ENCODE measurements at places on chromosomes 7 and 10.

DNA sequence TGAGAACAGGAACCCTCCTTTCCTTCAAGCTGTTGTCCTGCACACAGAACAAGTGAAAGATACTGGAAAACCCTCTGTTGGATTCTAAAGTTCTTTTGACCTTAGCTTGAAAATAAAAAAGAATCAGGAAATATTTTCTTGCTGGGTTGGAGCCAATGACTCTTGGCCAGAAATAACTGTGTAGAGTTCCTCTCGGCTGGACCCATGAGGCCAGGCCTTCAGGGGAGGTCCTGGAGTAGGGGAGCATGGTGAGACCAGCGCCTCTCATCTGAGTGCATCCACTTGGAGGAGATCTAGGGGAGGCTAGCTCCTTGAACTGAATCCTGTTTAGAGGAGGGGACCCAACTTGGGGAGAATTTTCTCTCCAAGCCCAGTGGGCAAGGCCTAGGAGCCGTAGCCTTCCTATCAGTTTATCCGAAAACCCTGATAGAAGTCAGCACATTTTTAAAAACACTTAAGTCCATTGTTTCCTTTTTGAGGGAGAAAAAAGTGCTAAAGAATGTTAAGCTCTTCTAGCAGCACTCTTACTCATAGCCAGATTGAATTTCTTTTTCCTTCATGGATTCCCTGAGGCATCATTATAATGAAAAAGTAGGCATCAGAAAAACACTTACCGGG lies 635.7 kb upstream of the ANKRD30A start:
- no peak for DNase-seq

- no peak for DNase-seq
Observed at GRCh38 chr7:14207138-14207537, 217.7 kb upstream of the ETV1 start.

DNA sequence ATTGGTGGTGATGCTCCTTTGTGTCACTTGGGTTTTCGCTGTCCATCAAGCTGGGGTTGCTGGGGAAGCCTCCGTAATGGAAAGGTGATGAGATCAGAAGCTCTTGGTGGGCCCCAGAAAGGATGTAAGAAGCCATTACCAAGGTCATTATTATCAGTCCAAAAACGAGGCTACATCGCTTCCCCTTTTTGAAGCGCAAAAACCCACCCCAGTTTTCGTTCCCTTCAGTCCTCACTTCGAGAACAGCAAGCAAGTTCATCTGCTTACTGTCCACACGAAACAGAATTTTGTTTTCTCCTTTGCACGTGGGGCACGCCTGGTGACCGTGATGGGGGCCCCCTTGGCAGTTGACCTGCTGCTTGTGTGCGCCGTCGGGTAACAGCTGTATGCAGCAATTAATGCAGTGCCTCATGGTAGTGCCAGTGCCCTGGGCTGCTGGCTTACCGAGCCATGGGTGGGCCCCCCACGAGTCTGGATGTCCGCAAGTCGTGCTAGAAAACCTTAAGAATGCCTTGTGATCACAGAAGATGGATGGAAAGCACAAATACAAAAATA lies 47.5 kb downstream of the CHST15 start:
- no peak for DNase-seq

DNA sequence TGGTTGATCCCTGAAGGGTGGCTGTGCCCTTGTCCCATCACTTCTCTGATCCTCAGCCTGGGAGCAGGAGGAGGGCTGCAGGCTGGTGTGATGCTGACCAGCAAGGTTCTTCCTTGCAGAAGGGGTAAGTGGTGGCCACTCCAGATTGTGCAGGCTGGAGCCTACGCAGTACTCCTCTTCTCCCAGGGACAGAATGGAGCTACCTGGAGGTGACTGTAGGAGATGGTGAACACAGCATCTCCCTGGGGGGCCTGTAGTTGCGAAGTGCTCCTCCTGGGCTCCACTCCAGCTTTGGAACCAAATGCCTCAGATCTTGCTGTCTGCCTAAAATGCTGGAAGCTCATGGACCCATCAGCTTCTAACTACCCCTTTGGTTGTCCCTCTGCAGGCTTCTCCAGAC lies 323.6 kb upstream of the PODXL start:
- DNase-seq = no peak

GRCh38 chr7:51472873-51473272 lies 156.3 kb upstream of the COBL start:
- peak; percentile 3 for DNase-seq

DNA sequence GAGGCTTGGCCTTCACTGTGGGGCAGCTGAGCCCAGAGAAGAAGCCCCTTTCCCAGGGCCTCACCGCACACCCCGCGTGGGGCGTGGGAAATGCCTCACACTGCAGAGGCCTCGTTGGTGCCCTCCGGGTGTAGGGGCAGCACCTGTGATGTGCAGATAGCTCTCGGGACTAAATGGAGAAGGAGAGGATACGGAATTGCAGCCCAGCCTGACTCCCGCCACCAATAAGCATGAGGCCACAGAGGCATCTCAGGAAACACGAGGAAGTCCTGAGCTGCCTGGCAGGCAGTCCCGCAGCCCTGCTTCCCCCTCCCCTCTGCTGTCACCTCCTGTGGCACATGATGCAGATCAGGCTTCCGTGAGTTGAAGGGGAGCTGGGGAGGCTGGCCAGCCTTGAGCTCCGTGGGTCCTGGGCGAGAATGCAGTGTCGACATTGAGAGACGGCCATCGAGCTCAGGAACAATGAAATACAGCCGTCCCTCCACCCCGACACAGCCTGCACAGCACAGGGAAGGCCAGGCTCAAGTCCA lies 59.6 kb upstream of the PPP2R2D start:
- peak; percentile 25 for DNase-seq

GRCh38 chr7:130433301-130433700 lies 7.5 kb downstream of the CEP41 start:
- no peak for DNase-seq

- DNase-seq = no peak
Observed at GRCh38 chr7:148371280-148371937, 219.2 kb upstream of the C7orf33 start.

GRCh38 chr7:32879460-32879859 lies 12.1 kb downstream of the KBTBD2 start:
- no peak for DNase-seq

- no peak for DNase-seq
Observed at GRCh38 chr10:123390332-123390731, 236.1 kb downstream of the BUB3 start.

DNA sequence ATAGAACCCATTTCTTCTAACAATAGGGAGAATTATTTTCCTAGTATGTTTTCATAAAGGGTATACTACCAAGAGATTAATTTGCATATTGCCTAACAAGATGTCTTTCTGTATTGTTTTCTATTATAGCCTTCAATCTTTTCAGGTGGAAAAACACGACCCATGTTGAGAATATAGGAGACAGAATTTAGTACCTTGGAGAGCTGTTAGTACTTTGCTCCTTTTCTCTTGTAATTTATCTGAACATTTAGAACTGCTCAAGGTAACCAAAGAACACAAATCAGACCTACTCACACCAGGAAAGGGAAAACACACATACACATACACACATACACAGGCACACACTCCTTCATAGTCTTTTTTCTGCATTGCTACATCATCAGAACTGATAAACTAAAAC lies 7.8 kb upstream of the TRDMT1 start:
- DNase-seq = no peak

DNA sequence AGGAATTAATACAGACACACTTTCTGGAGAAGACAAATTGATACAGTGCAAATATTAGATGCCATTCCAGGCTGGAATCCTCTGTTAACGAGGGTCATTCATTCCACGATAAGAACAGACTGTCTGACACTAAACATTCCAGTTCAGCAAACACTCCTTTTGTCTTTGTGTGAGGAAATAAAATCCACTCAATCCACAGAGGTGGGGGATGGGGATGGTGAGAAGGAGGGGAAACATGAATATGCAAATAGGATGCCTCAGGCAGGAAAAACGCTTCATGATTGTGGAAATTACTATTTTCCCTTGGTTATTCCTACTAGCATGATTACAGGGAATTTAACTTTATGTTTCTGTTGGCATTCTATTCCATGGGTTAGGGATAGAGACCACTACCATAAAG lies 196.9 kb upstream of the CDCA7L start:
- no peak for DNase-seq

DNA sequence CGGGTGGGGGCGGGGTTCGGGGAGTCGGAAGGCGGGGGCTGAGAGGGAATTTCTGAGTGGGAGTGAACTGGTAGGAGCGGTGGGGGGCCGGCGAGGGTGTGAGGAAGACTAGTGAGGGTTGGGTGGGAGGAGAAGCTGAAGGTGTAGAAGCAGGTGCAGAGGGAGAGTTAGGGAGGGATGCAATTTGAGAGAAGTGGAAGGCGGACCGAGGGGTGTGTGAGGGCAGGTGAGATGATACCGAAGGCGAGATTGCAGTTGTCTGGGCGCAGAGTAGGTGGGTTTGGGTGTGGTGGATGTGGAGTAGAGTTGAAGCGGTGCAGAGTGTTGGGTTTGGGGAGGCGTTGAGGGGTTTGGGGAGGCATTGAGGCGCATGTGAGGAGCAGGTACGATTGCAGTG lies 643 bp downstream of the KAT6B start:
- no peak for DNase-seq

DNA sequence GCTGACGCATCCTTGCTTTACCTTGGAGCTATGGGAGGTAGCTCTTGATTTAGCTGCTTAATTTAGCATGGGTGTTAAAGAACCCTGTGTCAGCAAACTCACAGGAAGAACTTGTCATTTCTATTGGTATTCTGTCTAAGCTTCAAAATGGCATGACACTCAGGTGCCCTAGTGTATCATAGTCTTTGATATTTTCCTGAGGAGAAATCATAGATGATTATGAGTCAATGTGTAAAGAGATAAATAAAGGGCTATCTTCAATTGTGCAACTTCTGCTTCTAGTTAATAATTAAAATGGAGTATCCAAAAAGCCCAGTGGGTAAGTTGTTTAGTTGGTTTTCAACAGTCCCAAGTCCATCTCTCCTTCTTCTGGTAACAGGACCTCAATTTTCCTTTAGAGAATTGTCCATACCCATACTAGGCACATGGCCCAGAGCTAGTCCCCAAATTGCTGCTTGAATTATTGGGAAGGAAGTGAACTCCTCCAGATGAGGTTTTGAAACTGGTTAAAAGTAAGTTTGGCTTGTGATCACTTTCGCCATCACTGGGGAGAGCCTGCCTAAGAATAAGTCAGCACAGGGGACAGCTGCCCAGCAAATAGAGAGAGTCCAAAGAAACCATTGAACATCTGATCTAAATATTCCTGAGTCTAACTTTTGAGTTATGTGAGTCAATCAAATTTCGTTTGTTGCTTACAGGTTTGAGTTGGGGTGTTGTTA lies 169.0 kb upstream of the PHYHIPL start:
- no peak for DNase-seq

- no peak for DNase-seq
Observed at GRCh38 chr7:38600741-38601140, 30.4 kb downstream of the AMPH start.

- DNase-seq = no peak
Observed at GRCh38 chr10:93422118-93422517, 60.0 kb downstream of the MYOF start.

DNA sequence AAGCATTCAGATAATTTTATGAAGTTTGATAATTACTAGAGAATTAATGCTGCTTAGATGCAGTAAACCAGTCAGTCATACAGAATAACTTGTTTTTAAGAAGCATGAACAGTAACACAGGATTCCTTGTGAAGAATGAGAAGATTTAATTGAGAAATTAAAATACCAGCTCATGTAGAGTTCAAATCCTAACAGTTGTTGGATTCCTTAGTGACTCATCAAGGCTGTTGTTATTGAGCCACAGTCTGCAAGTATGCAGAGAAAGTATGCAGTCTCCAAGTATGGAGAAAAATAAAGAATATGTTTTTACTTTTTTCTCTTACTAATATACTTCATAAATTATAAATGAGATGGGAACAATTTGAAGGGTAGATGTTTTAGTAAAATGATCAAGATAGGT lies 30.2 kb upstream of the CYP26C1 start:
- no peak for DNase-seq

- no peak for DNase-seq
Observed at GRCh38 chr10:121411004-121411403, 187.2 kb downstream of the FGFR2 start.

- no peak for DNase-seq
Observed at GRCh38 chr10:35203745-35204144, 77.1 kb downstream of the CREM start.

DNA sequence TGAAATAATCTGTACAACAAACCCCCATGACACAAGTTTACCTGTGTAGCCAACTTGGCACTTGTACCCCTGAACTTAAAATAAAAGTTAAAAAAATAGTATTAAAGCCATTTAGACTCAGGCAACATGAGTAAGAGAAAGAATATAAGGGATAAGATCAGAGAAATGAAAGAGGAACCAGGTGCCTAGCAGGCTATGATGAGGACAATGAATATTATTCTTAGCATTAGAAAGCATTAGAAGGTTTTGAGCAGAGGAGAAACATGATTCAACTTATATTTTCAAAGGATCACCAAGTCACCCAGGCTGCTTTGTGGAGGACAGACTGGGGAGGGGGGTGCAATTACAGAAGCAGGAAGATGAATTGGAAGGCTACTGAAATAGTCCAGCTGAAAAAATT lies 48.1 kb upstream of the TES start:
- DNase-seq = no peak

GRCh38 chr7:124679586-124680225 lies 85.9 kb downstream of the GPR37 start:
- no peak for DNase-seq

DNA sequence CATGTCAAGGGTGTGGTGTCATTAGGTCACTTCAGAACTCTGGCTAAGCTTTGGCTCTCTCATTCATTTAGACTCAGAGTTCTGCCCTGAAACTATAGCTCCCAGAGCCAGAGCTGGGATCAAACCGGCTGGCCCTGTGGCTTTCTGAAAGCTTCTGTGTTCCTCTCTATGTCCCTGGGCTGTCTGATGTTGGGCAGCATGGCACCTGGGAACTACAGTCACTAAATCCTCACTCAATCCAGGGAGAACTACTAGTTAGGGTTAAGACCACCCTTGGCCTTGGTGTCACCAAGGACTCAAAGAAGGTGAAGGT lies 13.2 kb downstream of the ATG9B start:
- no peak for DNase-seq

- no peak for DNase-seq
Observed at GRCh38 chr7:92768501-92769393, 67.6 kb downstream of the CDK6 start.

GRCh38 chr7:128951296-128951695 lies 13.6 kb downstream of the IRF5 start:
- no peak for DNase-seq

DNA sequence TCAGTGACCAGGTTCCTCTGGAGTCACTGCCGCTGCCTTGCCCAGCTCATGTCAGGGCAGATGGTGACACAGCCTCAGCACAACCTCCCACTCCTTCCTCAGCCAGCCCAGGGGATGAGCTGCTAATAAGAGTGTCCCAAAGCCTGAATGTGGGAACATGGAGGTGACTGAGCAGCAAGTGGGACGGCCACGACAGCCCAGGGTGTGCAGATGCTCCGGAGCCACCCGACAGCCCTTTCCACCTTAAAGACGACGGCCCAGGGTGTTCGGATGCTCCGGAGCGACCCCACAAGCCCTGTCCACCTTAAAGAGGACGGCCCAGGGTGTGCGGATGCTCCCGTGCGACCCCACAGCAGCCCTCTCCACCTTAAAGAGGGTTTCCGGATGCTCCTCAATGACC lies 89.2 kb downstream of the DIP2C start:
- no peak for DNase-seq
